CD4-positive, alpha-beta T cell (primary cell): ENCODE measurements at places on chromosomes 2 and 18.

- no peaks in the 10 kb centered on the region for H3K27me3 ChIP-seq
- no peak overlapping the region for H3K4me3 ChIP-seq
- peaks cover 83% of the 10 kb centered on the region for H3K36me3 ChIP-seq
- no peak overlapping the region for H3K27ac ChIP-seq
- H3K4me1 ChIP-seq = peaks cover 18% of the 10 kb centered on the region
Measured at GRCh38 chr2:112658301-112658700, 12.6 kb downstream of the SLC20A1 start.

DNA sequence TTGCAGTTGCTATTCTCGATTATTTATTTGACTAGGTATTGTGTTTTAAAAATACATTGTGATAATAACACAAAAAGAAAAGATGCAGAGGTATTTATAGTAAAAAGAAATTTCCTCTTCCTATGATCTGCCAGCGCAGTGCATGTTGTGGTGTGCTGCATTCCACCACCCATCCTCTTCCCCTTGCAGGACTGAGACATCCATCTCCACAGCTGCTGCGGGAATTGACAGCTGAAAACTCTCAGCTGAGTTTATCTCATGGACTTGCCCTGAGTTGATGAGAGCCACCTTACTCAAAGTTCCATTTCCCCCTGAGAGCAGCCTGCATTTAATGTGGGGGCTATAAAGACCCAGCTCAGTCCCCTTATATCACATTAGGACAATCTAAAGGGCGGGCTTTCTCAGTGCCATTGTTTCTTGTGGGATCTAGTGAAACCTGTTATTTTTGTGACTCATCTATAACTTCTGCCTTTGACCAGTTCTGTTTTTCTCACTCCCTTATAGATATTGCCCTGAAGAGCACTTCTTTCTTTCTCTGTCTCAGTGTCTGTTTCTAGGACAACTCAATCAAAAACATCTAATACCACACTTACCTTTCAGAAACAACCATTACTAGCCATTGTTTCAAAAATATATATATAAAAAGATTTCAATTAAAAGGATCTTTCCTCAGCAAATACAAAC lies 698.5 kb downstream of the NR4A2 start:
- no peak for DNase-seq
- H3K4me3 ChIP-seq = no peak overlapping the region
- no peaks in the 10 kb centered on the region for H3K4me1 ChIP-seq
- H3K27ac ChIP-seq = no peak overlapping the region
- H3K27me3 ChIP-seq = no peaks in the 10 kb centered on the region
- H3K36me3 ChIP-seq = no peaks in the 10 kb centered on the region

DNA sequence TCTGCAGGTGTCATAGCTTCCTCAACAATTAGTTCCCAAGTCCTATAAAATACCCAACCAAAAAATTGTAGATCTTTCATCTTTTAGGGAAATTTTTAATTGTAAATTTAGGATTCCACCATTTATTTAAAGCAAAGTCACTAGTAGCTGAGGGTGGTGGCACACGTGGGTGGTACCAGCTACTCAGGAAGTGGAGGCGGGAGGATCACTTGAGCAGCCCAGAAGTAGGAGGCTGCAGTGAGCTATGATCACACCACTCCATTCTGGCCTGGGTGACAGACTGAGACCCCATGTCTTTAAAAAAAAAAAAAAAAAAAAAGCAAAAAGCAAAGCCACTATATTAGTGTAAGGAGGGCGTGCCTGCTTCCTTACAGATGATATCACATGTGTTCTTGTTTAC lies 60.3 kb upstream of the GREB1L start:
- H3K4me1 ChIP-seq = no peaks in the 10 kb centered on the region
- DNase-seq = no peak
- no peaks in the 10 kb centered on the region for H3K27me3 ChIP-seq
- H3K36me3 ChIP-seq = no peaks in the 10 kb centered on the region
- H3K27ac ChIP-seq = no peak overlapping the region
- no peak overlapping the region for H3K4me3 ChIP-seq

DNA sequence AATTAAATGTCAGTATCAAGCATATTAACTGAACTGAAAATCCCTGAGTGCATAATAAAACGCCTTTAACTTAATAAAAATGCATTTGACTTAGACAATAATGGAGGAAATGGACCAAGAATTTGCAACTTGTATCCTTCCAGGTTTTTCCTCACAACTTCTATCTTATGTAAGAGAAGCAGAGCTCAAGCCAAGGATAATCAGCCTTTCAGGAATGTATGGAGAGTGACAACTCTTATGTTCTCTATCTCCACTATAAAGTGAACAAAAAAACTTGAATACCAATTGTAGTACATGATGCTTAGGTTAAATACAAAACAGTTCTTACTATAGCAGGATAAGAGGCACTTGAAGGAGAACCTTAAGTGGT lies 64.8 kb upstream of the CYP26B1 start:
- H3K4me1 ChIP-seq = no peaks in the 10 kb centered on the region
- no peak for DNase-seq
- no peaks in the 10 kb centered on the region for H3K36me3 ChIP-seq

DNA sequence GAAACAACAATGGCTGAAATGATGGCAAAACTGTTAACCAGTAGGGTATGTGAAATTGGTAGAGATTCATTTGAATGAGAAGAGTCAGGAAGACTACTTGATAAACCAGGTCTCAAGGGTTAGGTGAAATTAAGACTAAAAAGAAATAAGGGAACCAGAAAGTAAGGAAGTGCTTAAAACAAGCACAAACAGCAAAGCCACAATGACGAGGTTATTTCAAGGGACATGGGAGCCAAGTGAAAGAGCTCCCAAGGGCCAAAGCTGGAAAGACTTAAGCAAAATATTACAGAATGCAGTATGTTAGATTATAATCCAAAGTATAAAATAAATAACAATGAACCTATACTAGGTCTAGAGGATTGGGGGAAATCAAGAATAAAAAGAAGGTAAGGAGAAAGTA lies 19.3 kb upstream of the CD302 start:
- no peak overlapping the region for H3K4me3 ChIP-seq
- peaks cover 30% of the 10 kb centered on the region for H3K36me3 ChIP-seq
- no peaks in the 10 kb centered on the region for H3K27me3 ChIP-seq
- DNase-seq = no peak
- H3K27ac ChIP-seq = no peak overlapping the region
- no peaks in the 10 kb centered on the region for H3K4me1 ChIP-seq

GRCh38 chr2:126889071-126889470 lies 9.6 kb upstream of the TEX51 start:
- no peaks in the 10 kb centered on the region for H3K27me3 ChIP-seq
- H3K36me3 ChIP-seq = no peaks in the 10 kb centered on the region

- no peaks in the 10 kb centered on the region for H3K27me3 ChIP-seq
- no peak overlapping the region for H3K27ac ChIP-seq
- H3K4me1 ChIP-seq = no peaks in the 10 kb centered on the region
- H3K36me3 ChIP-seq = no peaks in the 10 kb centered on the region
Measured at GRCh38 chr2:121944072-121944831, 188.8 kb downstream of the TSN start.

DNA sequence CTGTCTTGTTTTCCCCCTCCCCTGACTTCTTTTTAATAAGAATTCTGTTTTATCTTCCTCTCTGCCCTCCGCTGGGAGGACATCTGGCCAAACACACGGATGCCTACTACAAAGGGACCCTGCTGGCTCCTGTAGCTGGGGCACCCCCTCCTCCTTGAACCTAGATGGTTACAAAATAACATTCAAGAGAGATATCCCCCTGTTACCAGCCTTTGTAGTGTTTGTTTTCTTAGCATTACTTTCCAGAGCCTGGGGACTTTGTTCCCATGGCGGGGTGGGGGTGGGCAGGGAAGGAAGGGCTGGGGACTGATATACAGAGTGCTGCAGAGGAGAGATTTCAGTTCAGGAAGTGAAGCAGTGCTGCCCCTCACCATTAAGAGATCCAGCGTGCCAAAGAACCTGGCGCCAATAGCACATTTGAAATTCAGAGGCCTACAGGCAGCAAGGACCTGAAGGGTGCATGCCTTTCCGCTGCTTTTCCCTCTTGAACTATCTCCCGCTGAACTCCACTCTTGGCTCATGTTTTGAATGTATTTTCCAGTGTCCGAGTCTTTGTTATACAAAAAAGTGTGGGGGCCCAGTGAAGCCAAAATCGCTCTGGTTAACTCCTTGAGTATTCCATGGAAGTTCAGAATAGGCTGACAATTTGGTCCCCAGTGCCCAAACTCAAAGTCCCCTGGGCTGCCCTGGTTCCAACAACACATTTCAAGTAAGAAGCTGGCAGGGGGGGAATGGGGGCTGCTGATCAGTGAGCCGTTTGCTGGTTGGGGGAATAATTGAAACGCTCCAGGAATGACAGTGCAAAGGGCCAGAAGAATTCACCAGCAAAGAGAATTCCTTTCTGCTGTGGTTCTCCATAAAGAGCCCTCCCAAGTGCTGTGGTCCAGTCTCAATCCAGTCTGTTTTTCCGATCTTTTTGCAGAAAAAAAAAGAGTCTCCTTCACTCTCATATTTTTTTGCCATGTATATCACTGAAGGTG lies 94.8 kb upstream of the THOC1 start:
- no peak for DNase-seq
- no peaks in the 10 kb centered on the region for H3K4me1 ChIP-seq
- no peak overlapping the region for H3K27ac ChIP-seq
- no peaks in the 10 kb centered on the region for H3K27me3 ChIP-seq

GRCh38 chr18:55252901-55253300 lies 293.6 kb upstream of the CCDC68 start:
- H3K36me3 ChIP-seq = no peaks in the 10 kb centered on the region
- H3K4me1 ChIP-seq = no peaks in the 10 kb centered on the region
- no peak for DNase-seq
- no peaks in the 10 kb centered on the region for H3K27me3 ChIP-seq
- H3K4me3 ChIP-seq = no peak overlapping the region

DNA sequence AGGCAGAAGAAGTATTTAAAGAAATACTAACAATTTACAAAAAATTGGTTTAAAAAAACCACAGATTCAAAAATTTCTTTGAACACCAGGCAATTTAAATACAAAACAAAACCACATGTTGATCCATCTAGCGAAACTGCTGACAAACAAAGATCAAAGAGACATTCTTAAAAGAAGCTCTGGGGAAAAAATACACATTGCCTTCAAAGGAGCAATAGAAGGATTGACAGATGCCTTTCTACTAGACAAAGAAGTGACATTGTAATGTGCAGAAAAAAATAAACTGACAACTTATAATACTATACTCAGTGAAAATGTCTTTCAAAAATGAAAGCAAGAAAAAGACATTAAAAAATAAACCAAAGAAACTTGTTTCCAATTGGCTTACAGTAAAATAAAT lies 12.6 kb upstream of the EIF2AK3 start:
- H3K27ac ChIP-seq = no peak overlapping the region
- DNase-seq = no peak

- peaks cover 6% of the 10 kb centered on the region for H3K4me1 ChIP-seq
- H3K27ac ChIP-seq = no peak overlapping the region
- no peaks in the 10 kb centered on the region for H3K27me3 ChIP-seq
Measured at GRCh38 chr2:85872536-85873161, 16.1 kb downstream of the ST3GAL5 start.

GRCh38 chr2:80454628-80455027 lies 150.1 kb upstream of the LRRTM1 start:
- no peak overlapping the region for H3K4me3 ChIP-seq
- DNase-seq = no peak

GRCh38 chr2:143083636-143084035 lies 45.6 kb upstream of the ARHGAP15 start:
- no peak overlapping the region for H3K27ac ChIP-seq
- no peak for DNase-seq
- no peaks in the 10 kb centered on the region for H3K4me1 ChIP-seq
- no peaks in the 10 kb centered on the region for H3K36me3 ChIP-seq
- H3K27me3 ChIP-seq = no peaks in the 10 kb centered on the region

GRCh38 chr2:33672896-33673295 lies 73.8 kb upstream of the FAM98A start:
- H3K27ac ChIP-seq = no peak overlapping the region
- DNase-seq = no peak
- no peak overlapping the region for H3K4me3 ChIP-seq
- H3K27me3 ChIP-seq = no peaks in the 10 kb centered on the region
- H3K36me3 ChIP-seq = no peaks in the 10 kb centered on the region
- H3K4me1 ChIP-seq = no peaks in the 10 kb centered on the region

GRCh38 chr18:50742952-50743351 lies 76.9 kb downstream of the MRO start:
- H3K27ac ChIP-seq = no peak overlapping the region
- H3K36me3 ChIP-seq = no peaks in the 10 kb centered on the region
- DNase-seq = no peak
- peaks cover 4% of the 10 kb centered on the region for H3K27me3 ChIP-seq
- no peak overlapping the region for H3K4me3 ChIP-seq
- no peaks in the 10 kb centered on the region for H3K4me1 ChIP-seq

DNA sequence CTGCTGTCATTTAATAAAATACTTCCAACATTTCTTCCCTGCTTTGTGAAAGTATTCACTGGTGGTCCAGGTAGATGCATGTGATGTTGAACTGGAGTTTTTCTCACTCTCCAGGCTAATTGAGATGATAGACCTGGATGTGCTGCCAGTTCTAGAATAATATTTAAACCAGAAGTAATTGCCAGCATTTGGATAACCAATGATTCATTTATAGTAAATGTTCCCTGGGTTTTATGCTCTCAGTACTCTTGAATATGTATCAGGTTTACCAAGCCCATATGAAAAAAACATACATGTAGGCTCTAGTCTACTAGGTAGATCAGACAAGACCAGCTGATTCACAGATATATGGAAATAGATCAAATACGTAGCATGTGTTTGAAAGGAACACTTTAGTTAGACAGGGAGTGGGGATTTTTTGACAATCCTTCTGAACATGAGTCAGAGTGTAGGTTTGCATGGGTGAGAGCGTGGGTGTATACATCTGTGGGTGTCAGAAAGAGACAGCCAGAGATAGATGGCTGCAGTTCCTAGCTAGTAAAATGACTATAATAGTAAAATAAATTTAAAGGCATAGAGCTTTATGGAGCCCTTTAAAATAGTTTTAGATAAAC lies 115.1 kb downstream of the NAB1 start:
- DNase-seq = no peak
- no peak overlapping the region for H3K27ac ChIP-seq
- H3K4me3 ChIP-seq = no peak overlapping the region
- H3K4me1 ChIP-seq = no peaks in the 10 kb centered on the region
- H3K27me3 ChIP-seq = no peaks in the 10 kb centered on the region

GRCh38 chr18:44943311-44943881 lies 262.7 kb downstream of the SETBP1 start:
- DNase-seq = no peak
- H3K36me3 ChIP-seq = no peaks in the 10 kb centered on the region
- no peak overlapping the region for H3K27ac ChIP-seq
- no peaks in the 10 kb centered on the region for H3K27me3 ChIP-seq

DNA sequence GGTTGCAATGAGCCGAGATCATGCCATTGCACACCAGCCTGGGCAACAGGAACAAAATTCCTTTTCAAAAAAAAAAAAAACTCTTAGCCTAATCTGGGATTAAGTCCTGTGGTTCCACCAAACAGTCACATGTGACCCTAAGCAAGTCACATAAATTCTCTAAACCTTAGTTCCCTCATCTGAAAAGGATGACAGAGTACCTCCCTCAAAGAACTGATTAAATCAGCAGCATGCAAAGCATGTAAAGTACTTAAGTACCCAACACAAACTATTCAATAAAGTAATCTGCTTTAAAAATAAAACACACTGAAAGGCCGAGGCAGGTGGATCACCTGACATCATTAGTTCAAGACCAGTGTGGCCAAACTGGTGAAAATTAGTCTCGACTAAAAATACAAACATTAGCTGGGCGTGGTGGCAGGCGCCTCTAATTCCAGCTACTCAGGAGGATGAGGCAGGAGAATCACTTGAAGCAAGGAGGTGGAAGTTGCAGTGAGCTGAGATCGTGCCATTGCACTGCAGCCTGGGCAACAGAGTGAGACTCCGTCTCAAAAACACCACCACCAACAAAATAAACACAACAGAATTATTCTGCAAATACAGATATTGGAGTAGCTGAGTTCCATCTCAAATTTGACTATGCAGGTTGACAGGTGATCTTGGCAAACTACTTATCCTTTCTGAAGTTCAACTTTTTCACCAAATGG lies 7.0 kb downstream of the USP34 start:
- no peak overlapping the region for H3K4me3 ChIP-seq
- peaks cover 14% of the 10 kb centered on the region for H3K36me3 ChIP-seq
- H3K27me3 ChIP-seq = no peaks in the 10 kb centered on the region
- H3K27ac ChIP-seq = no peak overlapping the region
- no peak for DNase-seq
